ENCODE measurements at places on chromosomes 13 and 19.

- DNase-seq = peak; percentile 52
These were observed 6.6 kb upstream of the FBXW9 start for GRCh38 chr19:12703046-12703445.

- DNase-seq = no peak
These were observed 2.1 kb upstream of the CIRBP start for GRCh38 chr19:1266916-1267476.

- no peak for DNase-seq
These were observed 597.4 kb upstream of the SLITRK1 start for GRCh38 chr13:84479656-84480055.

DNA sequence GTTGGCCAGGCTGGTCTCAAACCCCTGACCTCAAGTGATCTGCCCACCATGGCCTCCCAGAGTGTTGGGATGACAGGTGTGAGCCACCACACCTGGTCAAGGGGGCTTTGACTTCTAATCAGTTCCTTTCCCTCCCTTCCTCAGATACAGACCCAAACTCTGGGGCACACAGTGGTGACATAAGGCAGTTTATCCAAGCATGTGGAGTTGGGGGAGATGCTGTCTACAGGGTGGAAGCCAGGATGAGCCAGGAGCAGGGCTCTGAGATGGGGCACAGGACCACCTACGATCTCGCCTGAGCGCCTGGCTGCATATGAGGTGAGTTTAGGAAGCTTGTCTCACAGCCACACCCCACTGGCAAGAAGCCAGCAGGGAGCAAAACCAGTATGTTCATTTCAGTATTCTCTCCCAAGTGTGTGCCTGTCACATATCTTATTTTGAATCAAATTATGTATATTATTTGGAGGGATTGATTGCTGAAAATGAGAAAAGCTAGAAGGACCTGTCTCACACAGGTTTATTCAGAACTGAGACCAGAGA lies 67.7 kb downstream of the KCTD15 start:
- no peak for DNase-seq

DNA sequence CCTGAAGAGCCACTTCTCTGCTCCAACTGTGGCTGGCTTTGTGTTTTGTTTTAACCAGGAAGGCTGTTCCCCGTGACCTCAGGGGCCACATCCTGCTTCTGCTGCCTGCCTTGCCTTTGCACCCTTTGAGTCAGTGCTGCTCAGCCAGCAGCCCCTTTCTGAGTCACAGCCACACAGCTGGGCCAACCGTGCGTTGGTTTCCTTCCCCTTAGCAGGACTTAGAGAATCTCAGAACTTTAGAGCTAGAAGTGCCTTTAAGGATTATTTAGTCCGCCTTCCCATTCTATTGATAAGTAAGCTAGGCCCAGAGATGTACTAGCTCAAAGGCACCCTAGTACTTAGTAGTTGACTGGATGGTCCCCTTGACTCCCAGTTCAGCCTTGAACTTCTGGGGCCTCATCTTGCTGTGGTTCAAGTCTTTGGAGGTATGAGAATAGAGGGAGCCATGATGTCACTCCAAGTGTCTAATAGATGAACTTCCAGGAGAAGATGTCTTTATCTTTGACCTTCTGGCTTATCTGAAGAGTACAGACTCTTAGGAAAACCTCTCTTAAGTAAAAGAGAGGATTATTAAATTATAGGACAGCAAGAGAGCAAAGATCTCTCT lies 8.0 kb downstream of the RGCC start:
- peak; percentile 82 for DNase-seq
